ENCODE measurements at places on chromosomes 5 and 9.

GRCh38 chr5:16135003-16135402 is 44.6 kb downstream of the MARCHF11 start:
- peak; percentile 95 for DNase-seq

DNA sequence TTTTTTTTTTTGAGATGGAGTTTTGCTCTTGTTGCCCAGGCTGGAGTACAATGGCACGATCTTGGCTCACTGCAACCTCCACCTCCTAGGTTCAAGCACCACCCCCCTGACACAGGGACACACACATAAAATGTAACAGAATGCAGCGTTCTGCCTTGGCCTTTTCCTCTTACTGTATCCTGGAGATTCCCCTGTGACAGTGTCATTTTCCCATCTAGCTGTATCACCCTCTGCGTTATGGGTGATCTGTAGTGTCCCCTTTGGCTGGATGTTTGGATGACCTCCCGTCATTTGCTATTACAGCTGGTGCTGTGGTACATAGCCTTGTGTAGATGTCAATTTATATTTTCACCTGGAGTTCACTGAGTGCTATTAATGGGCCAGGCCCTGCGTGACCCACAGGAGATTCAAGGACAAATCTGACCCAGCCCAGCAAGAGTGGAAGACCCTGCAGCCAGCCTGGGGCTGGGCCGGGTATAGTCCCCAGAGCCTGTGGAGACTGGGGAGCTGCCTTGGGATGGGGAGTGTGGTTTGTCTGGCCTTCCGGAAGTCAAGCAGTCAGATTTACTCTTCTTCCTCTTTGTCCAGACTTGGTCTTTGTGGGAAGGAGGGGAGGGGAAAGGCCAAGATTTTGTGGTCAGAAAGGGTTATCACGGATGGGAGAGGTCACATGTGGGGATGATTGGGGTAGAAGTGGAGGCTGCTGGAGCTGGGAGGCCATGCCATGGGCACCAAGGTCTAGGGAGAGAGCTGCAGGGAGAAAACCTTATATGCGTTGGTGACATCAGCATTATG is 43.6 kb downstream of the ERGIC1 start:
- no peak for DNase-seq

DNA sequence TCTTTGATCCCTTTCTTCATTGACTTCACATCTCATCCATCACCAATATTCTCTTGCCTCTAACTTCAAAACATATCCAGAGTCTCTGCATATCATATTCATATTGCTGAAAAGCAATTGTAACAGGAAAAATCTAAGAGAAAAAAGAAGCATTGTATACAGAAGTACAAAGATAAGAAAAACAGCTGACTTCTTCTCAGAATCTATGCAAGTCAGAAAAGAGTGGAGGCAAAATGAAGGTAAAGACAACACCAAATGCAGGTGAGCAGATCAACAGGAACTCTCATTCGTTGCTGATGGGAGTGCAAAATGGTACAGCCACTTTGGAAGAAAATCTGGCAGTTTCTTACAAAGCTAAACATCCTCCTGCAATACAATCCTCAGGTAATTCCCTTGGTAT is 155.6 kb downstream of the PHF2 start:
- no peak for DNase-seq

DNA sequence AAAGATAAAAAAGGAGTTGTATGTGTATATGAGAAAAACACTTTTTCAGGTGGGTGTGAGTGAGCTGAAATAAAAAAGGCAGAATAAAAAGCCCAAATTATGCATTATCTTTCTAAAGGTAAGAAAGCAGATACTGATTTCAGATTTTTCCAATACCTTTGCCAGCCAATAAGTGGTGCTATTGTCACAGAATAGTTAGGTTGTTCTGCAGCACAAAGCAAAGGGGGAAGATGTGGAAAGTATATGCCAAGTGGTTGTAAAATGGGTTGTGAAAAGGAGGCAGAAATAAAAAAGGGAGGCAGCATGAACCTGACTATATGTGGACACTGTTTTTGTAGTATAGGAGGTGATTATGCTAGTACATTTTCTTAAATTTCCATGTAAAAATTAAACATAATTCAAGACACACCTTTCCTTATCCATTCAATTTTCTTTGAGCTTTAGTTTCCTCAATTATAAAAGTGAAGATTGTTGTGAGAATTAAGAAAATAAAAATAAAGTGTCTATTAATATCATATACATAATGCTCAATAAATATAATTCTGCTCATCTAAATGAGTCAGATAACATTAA is 106.7 kb downstream of the SMIM15 start:
- DNase-seq: peak; percentile 80

GRCh38 chr5:136518174-136518573 is 152.8 kb upstream of the TRPC7 start:
- no peak for DNase-seq

GRCh38 chr5:107980923-107981692 is 310.4 kb upstream of the EFNA5 start:
- peak; percentile 61 for DNase-seq

GRCh38 chr5:81402192-81402930 is 8.4 kb upstream of the ACOT12 start:
- DNase-seq: peak; percentile 24

DNA sequence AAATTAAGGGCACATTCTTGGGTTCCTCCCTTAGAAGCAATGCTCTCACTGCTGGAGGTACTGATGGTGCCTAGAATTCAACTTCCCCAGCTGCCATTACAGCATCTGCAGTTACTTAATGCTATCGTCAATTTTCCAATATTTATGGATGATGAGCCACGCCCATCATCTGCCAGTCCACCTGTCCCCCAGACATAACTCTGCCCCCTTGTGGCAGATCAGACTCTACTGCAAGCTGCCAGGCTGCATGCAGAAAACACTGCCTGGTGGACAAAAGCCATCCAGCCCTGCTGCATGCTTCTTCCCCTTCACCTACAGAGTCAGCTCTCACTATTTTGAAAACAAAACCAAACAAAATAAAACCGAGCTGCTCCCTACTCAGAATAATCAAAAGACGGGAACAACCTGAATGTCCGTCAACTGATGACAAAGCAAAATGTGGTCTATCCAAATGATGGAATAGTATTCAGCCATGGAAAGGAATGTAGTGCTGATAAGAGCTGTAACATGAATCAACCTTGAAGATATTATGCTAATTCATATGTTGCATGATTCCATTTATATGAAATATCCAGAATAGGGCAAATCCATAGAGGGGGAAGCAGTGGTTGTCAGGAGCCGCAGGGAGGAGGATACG is 66.4 kb downstream of the RETREG1 start:
- DNase-seq: peak; percentile 86

DNA sequence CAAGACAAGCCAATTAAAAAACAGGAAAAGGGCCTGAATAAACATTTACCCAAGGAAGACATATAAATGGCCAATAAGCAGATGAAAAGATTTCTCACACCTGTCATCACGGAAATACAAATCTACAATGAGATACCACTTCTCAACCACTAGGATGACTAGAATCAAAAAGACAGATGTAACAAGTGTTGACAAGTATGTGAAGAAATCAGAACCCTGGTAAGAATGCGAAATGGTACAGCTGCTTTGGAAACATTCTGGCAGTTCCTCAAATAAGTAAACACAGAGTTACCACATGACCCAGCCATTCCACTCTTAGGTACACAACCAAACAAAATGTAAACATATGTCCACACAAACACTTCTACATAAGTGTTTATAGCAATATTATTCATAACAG is 32.5 kb downstream of the LEAP2 start:
- peak; percentile 33 for DNase-seq

DNA sequence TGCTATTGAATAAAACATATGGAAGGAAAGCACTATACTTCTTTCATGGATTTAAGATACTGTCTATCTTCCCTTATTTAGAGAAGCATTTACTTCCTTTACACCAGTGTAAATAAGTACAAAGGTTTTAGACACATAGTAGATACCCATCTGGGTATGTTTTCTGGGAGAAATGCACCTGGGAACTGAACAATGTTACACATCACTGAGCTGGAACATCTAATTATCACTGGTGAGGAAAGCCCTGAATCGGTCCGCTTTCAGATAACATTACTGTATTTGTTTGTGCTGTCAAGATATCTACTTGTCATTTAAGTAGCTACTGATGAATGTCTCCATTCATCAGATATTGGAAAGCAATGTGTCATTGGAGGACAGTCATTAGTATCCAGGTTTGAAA is 964.7 kb upstream of the PTPRD start:
- peak; percentile 63 for DNase-seq

DNA sequence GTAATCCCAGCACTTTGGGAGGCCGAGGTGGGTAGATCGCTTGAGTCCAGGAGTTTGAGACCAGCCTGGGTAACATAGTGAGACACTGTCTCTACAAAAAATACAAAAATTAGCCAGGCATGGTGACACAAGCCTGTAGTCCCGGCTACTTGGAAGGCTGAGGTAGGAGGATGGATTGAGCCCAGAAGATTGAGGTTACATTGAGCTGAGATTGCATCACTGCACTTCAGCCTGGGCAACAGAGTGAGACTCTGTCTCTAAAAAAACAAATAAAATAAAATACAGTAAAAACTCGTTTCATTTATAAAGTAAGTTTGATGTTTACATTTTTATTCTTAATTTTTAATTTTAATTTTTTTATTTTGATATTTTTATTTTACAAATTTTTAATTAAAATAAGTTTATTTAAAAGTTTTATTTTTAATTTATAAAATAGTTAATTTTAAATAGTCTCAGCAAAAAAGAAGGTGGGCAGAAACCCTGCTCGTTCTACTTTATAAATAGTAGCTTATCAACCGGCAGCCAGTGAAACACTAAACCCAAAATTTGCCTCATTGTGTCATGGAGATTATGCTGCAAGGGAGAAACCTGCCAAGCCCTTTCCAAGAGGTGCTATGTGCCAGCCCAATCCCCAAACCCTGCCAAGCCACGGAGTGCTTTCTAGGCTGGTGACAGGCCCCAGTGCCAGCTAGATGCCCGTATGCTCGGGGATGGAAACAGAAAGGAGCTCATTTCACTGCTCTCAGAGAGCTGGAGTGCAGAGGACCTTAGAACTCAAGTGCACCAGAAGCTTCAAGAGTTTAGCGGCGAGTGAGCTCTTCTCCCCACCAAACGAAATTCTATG is 38.9 kb downstream of the SERINC5 start:
- DNase-seq: peak; percentile 67

- DNase-seq: no peak
Observed at GRCh38 chr9:98755006-98755618, 41.2 kb downstream of the ANKS6 start.

DNA sequence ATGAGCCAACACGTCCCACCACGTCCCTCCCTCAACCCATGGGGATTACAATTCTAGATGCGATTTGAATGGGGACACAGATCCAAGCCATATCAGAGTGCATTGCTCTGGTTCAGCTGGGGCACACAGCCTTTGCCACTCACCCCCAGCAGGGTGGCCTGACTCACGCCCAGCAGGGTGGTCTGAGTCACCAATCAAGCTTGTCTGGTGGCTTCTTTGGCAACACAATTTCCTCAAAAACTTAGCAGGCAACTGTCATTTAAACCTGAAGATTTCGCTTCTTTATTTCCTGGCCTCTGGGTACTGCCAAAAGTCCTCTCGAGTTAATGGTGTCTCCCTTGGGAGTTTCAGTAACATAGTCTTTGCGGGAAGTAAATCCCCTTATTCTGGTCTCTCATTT is 16.3 kb upstream of the SEMA5A start:
- peak; percentile 5 for DNase-seq

DNA sequence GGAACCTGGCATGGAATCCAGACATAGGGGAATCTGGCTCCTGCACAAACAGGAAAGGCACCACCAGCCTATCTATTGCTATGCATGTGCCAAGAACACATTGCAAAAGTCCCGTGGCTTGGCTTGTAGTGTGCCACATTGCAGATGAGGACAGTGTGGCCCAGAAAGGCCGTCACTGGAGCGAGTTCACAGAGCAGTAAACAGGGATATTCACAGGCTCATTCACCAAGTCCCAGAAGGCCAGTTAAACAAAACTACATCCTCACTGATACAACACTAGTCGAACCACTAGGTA is 39.6 kb upstream of the TRIM32 start:
- no peak for DNase-seq

DNA sequence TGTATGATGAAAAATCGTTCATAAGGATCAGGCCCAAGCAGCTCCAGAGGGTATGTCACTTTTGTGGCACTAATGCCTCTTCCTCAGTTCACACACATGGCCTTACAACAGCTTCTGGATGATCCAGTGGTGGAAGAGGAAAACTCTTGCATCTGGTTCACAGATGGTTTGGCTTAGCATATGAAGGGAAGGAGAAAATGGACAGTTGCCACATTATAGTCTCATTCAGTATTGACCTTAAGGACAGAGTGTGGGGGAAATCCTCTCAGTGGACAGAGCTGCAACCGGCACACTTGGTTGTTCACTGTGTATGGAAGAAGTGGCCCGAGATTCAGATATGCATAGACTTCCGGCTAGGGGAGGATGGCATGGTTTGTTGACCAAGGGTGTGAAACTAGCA is 22.8 kb downstream of the C9orf57 start:
- no peak for DNase-seq

- no peak for DNase-seq
Observed at GRCh38 chr5:172178991-172179989, 8.7 kb downstream of the STK10 start.

DNA sequence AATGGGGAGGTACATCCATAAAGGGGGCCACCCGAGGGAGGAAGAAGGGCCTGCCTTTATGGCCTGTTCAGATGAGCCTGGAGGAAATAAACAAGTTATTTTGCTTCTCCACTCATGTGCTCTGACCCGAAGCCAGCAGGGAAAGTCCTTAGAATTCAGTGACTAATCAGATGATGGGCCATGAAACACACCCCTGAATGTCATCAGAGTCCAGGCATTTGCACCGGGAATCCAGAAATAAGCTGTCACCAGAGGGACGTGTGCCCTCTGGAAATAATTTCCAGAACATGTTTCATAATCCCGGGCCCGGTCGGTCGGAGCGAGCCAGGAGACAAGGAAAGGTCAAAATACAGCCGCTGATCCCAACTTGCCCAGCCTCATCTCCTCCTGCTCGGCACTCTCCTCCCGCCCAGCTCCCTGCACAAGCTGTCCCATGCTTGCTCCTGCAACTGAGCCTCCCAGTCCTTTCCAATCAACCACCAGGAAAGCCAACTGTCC is 73.6 kb upstream of the ZNF622 start:
- DNase-seq: no peak

DNA sequence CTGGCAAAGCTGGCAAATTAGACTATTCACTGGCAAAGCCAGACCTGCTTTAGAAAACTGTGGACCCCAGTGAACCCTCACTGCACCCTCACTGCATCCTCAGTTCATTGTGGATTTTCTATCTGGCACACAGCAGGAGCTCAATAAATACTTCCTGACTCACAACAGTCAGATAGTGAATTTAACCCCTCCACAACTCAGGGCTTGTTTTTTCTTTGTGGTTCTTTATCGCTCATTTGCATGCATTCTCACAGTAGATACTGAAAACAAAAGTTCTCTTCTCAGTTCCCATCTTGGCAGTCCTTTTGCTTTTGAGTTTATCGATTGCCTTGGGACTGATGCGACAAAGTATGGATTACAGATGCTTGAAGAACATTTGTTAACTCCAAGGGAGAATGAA is 99.8 kb downstream of the ACTL7B start:
- DNase-seq: no peak

DNA sequence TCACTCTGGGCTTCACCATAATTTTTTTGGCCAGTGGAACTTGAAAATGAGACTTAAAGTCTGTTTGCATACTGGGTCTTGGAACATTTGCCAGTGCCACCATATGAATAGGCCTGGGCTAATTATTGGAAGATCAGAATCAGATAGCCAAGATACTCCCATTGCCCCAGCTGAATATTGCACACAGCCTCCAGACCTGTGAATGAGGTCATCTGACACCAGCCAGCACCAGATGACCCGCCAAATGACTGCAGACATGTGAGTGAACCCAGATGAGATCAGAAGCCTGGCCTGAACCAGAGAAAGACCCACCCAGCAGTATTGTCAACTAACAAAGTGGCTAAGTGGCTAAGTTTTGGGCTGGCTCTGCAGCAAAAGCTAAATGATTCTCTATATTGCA is 220.5 kb upstream of the MPDZ start:
- no peak for DNase-seq
